ENCODE measurements at places on chromosomes 6 and 20. TPM values are rescaled to one million over a fixed set of nuclear protein-coding genes. Genes with fewer than 3 reads are reported as not detected.

- no peaks in the 10 kb centered on the region for H3K27me3 ChIP-seq
- no peak overlapping the region for H3K27ac ChIP-seq
- no peaks in the 10 kb centered on the region for H3K36me3 ChIP-seq
- no peak for DNase-seq
- no peak overlapping the region for H3K4me3 ChIP-seq
These were observed 23.3 kb upstream of the BCAS1 start for GRCh38 chr20:54093423-54094267.

DNA sequence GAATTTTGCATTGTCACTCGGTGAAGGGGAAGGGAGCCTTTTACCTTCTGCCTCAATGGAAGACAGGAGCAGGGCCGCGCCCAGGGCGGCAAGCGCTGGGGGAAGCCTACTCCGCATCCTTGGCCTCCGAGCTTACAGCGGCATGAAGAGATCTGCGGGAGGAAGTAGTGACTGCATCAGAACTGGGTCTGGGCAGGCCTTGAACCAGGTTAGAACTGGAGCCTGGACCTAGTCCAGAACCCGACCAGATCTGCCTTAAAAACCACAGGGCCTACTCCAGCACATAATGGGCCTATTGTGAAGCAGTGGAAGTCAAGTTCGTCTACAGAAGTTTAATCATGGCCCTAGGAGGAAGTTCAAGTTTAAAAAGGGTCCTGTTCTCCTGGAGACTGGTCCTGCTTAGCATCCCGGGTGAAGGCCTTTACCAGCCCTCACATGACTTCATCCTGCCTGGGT, 3.1 kb downstream of the COL12A1 start:
- H3K4me1 ChIP-seq, result no peaks in the 10 kb centered on the region
- H3K4me3 ChIP-seq, result peak overlapping the region; percentile 30
- peak; percentile 43 for DNase-seq
- H3K36me3 ChIP-seq, result no peaks in the 10 kb centered on the region

DNA sequence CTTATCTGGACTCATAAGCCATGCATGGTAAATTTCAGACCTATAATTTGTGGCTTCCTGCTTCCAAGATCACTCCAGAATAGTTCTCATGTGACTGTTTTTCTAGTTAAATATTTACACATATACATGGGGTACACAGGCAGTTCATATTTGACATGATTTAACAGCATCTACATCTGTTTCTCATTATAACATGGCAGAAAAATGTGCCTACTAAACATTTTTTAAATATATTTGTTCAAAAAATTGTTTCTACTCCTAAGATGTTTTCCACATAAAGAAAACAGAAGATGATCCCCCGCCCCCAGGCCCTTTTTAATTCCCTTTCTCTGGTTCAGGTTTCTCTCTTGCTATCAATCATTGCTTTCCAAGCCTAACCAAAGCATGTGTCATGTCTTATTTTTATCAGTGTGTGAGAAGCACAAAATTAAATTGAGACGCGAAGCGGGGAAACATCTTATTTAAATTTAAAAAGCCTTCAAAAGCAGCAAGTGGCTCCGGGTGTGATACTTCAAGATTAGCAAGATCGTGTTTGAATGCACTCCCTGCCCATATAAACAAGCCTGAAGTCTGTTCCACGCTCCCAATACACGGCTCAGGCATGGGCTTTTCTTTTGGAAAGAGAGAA, 37.3 kb downstream of the IPCEF1 start:
- no peaks in the 10 kb centered on the region for H3K4me1 ChIP-seq
- H3K36me3 ChIP-seq, result no peaks in the 10 kb centered on the region
- DNase-seq, result no peak
- H3K27ac ChIP-seq, result peak overlapping the region; percentile 36
- H3K4me3 ChIP-seq, result no peak overlapping the region

- H3K27ac ChIP-seq, result no peak overlapping the region
- H3K4me3 ChIP-seq, result no peak overlapping the region
- no peaks in the 10 kb centered on the region for H3K4me1 ChIP-seq
- H3K36me3 ChIP-seq, result no peaks in the 10 kb centered on the region
- H3K27me3 ChIP-seq, result no peaks in the 10 kb centered on the region
These were observed 7.0 kb downstream of the FAM110A start for GRCh38 chr20:840503-840857.

RNF39 gene
- not detected for total RNA-seq

MBOAT1 gene
- 29.2 TPM for total RNA-seq

GRCh38 chr20:16004108-16004854, 569.0 kb downstream of the KIF16B start:
- H3K27ac ChIP-seq, result no peak overlapping the region
- H3K36me3 ChIP-seq, result no peaks in the 10 kb centered on the region

DNA sequence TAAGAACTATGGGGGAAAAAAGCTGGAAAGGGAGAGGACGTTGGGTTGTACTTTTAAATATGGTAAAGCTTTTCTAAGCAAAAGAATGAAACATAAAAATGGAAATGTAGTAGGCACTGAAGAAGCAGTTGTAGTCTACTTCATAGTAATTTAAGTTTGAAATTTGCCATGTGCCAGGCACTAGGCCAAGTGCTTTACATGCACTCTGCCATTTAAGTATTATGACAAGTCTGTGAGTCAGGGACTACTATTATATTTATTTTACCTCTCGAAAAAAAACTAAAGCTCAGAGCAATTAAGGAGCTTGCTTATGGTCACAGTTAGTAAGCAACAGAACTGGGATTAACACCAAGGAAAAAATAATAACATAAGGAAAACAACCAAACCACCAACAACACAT, 257.8 kb downstream of the GMDS start:
- H3K36me3 ChIP-seq, result no peaks in the 10 kb centered on the region
- DNase-seq, result no peak
- no peaks in the 10 kb centered on the region for H3K4me1 ChIP-seq
- H3K4me3 ChIP-seq, result no peak overlapping the region
- no peaks in the 10 kb centered on the region for H3K27me3 ChIP-seq

MLIP gene
- not detected for total RNA-seq

DNA sequence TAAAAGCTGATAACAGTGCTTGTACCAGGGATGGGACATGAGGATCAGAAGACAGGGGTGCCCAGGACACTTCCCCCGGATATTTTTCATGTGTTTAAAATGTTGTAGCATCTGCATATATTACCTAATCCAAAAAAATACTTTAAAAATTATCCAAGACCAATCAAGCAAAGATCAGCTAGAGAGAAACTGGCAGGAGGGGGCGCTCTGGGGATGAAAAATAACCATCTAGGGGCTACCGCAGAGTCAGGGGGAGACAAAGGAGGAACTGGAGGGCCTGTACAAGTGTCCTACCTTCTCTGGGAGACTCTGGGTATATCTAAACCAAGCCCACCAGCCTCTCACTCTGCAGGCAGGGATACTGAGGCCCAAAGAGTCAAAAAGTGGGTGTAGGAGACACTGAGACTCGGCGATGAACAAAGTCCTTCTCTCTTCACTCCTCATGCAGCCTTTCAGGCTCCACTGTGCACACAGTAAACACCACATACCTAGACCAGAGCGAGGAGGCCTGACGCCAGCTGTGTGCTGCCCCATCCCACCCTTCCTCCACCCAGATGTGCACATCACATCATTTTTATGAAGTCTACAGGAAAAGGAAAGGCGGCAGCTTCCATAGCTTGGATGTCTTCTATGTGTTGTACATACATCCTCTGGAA, 9.8 kb downstream of the RIMS4 start:
- H3K4me3 ChIP-seq, result no peak overlapping the region
- H3K4me1 ChIP-seq, result no peaks in the 10 kb centered on the region

- no peaks in the 10 kb centered on the region for H3K36me3 ChIP-seq
- DNase-seq, result peak; percentile 22
- no peak overlapping the region for H3K27ac ChIP-seq
- no peaks in the 10 kb centered on the region for H3K27me3 ChIP-seq
These were observed 111.8 kb downstream of the UBE3D start for GRCh38 chr6:82953871-82954270.

XKR7 gene
- total RNA-seq, result not detected

GABRR2 gene
- 0.95 TPM for total RNA-seq

GRCh38 chr20:19975436-19975799, 41.7 kb upstream of the NAA20 start:
- DNase-seq, result no peak
- peak overlapping the region; percentile 51 for H3K4me3 ChIP-seq
- H3K4me1 ChIP-seq, result peaks cover 5% of the 10 kb centered on the region
- no peaks in the 10 kb centered on the region for H3K36me3 ChIP-seq
- H3K27ac ChIP-seq, result peak overlapping the region; percentile 96

- no peak overlapping the region for H3K27ac ChIP-seq
- H3K4me1 ChIP-seq, result no peaks in the 10 kb centered on the region
- H3K27me3 ChIP-seq, result peaks cover 7% of the 10 kb centered on the region
- no peak overlapping the region for H3K4me3 ChIP-seq
- DNase-seq, result peak; percentile 35
- no peaks in the 10 kb centered on the region for H3K36me3 ChIP-seq
These were observed 5.3 kb downstream of the MMP9 start for GRCh38 chr20:46013829-46014516.

GRCh38 chr6:68990317-68990716, 355.2 kb downstream of the ADGRB3 start:
- H3K27ac ChIP-seq, result no peak overlapping the region
- H3K27me3 ChIP-seq, result no peaks in the 10 kb centered on the region
- no peak for DNase-seq
- H3K36me3 ChIP-seq, result no peaks in the 10 kb centered on the region
- H3K4me3 ChIP-seq, result no peak overlapping the region

DNA sequence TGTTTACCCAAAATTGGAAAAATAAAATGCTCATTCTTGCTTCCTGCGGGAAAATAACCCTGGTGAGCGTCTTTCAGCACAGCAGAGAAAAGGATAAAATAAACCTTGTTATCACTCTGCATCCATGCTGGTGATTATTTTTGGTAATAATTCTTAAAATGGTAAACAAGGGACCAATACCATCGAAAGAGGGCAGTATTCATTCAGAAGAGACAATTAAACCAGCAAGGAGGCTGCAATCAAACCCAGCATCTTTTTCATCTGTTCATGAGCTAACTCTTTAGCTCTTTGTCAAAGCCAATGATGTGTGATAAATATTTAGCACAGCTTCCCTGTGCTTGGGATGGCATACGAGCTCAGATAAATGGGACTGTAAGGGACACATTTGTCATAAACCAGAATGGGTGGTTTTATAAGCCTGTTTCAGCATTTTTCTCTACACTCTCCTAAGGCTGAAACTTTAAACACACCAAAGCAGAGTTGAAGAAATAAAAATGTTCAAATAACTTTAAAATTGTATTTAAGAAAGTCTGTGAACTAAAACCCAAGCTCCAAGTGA, 34.4 kb downstream of the CDH26 start:
- H3K36me3 ChIP-seq, result no peaks in the 10 kb centered on the region
- H3K27ac ChIP-seq, result no peak overlapping the region
- H3K4me3 ChIP-seq, result no peak overlapping the region
- H3K27me3 ChIP-seq, result no peaks in the 10 kb centered on the region
- H3K4me1 ChIP-seq, result no peaks in the 10 kb centered on the region

- no peaks in the 10 kb centered on the region for H3K36me3 ChIP-seq
- peak overlapping the region; percentile 56 for H3K27ac ChIP-seq
- no peak overlapping the region for H3K4me3 ChIP-seq
- H3K4me1 ChIP-seq, result no peaks in the 10 kb centered on the region
- no peak for DNase-seq
These were observed 110.2 kb downstream of the TBXT start for GRCh38 chr6:166057431-166057830.

GRCh38 chr20:21521596-21522480, 8.0 kb upstream of the NKX2-2 start:
- no peak overlapping the region for H3K27ac ChIP-seq
- H3K4me1 ChIP-seq, result no peaks in the 10 kb centered on the region
- no peaks in the 10 kb centered on the region for H3K36me3 ChIP-seq
- peaks cover 60% of the 10 kb centered on the region for H3K27me3 ChIP-seq

All from uterus (tissue), 4 donors.